ENCODE measurements at places on chromosomes 12 and 14. TPM values are rescaled to one million over a fixed set of nuclear protein-coding genes. Genes with fewer than 3 reads are reported as not detected.

- no peak for DNase-seq
These were observed 138.2 kb downstream of the RGS6 start for GRCh38 chr14:72070458-72070857.

GRCh38 chr12:18808221-18808620 is 70.3 kb downstream of the CAPZA3 start:
- DNase-seq = no peak

DNA sequence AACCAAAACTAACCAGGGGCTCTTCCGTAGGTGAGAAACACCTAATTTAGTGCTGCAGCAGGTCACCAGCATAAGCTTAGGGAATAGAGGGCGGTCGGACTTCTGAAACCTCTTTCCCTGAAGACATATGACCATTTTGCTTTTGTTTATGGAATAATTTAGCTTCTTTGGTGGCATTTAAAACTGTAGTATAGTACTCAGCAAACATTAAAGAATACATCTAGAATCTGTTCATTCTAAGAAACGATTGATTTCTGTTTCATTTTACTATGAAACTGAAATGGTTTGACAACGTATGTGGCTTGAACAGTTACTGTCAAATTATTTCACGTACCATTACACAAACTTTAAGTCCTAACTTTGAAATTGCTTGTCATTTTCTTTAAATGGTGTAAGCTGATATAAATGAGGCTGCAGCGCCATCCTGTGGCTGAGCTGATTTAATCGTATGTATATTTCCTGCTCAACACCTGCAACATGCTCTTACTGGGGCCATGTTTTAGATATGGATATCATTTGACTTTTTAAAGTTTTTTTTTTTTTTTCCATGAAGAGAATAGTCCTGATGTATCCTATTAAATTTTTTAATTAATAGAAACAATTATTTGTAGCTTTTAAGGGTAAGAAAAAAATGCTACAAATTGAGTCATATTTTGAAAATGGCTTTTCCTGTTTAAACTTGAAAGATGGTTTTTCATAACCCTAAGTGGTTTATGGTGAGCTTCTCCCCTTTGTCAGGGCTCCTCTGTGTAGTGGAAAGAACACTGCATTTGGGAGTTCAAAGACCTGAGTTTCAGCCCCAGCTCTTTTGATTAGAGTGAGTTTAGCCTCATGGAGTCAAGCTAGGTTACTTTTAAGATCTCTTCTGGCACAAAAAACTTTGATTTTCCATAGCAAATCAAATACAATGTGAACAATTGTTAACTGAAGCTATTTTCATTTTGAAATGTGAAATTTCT is 27.4 kb downstream of the CFAP54 start:
- peak; percentile 63 for DNase-seq

GRCh38 chr14:65228436-65228835 is 126.1 kb upstream of the MAX start:
- no peak for DNase-seq

HOXC4 gene
- 1.4 TPM for total RNA-seq

GRCh38 chr14:74784634-74785033 is 21.5 kb downstream of the YLPM1 start:
- DNase-seq = no peak

ESR2 gene
- not detected for total RNA-seq

RPL10L gene
- total RNA-seq = not detected

DNA sequence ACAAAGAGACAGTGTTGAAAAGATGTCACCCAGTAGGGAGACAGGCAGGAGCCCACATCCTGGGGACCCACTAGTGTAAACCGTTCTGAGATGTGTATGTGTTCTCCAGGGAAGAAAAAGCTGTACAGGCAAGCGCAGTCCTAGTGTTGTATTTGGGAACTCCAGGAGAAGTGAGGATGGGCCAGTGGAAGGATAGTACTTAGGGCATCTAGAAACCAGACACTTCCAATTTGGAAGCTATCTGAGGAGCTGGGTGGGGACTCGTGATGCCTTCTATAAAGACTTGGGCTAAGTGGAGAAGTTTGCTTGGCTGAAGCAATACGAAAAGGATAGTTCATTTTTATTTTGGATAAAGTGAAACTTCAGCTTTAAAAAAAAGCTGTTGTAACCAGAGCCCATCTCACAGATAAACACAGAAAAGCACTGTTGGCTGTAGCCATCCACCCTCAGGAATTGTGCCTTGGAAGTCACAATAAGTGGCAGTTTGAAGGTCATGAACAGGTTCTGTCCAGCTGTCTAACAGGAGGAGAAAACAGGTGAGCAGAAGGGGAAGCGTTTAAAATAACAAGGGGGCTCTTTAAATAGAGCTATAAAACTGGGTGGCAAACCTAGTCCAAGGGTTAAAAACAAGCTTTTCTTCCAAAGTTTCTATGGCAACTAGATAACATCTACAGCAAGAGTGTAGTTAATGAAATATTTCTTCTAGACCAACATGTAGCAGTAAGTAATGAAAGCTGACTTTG is 108.0 kb upstream of the ARHGAP5 start:
- DNase-seq = no peak

DNA sequence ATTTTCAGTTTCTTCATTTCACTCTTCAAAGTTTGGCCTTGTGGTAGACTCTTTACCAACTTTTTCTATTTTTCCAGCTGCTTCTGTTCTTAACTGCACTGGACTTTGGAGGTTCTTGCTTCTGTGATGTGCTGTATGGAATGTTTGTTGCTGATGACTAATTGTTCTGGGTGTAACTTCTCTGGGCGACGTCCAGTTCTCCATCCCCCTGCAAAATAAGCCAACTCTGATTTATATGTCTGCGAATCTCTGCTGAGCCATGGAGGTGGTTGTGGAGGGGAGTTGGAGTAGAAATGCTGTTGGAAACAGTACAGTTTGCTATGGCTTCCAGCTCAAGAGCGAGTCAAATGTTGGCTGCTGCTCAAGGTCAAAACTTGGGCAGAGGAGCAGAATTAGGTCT is 113.9 kb upstream of the DYRK2 start:
- DNase-seq = peak; percentile 43

KRT73 gene
- not detected for total RNA-seq

DNA sequence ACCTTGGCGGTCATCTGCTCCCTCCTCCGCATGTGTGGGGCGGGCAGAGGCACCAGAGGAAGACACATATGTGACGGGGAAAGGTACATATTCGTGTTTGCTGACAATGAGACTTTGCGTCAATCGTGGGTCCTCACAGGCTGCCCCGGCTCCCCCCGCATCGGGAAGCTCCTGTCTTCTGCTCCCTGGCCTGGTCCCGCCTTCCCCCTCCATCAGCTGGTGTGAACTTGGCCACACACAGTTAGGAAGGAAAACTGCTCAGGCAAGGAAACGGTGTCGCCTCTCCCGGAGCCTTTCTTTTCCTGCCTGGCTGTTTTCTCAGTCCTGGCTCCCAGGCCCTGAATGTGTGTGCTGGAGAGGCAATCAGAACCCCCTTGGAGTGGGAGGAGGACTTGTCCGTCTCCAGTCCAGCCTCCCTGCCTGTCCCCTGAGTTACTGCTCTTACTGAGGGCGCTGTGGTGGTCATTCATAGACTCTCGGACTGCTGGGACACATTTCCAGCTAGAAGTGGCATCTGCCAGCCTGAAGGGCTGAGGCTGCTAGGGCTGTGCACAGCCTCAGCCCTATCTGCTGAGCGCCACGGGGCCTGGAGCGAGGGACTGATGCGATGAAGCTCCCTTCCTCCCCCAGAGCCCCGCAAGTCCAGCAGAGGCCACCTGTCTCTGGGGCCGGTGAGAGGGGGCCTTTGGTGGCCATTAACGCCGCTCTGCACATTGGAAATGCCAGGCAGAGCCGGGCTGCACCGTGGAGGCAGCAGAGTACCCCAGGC is 44.2 kb upstream of the TSPAN9 start:
- DNase-seq = no peak

OR4N2 gene
- not detected for total RNA-seq

CLEC4E gene
- total RNA-seq = not detected

DNA sequence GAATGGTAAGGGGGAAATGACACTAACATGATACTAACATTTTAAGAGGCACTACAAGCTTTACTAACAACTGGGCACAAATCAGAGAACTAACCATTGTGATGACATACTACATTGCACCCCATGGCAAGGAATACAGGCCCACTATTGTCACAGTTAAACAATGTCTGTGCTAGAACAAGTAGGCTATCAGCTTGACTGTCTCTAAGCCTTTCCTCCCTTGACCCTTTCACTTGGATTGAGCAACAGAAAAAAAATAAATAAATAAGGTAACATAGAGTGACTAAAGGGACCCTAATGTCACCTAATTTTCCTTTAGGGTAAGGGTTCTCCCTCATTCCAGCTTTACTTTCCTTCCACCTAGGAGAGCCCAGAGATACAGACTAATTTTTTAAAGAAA is 4.4 kb downstream of the SLC38A2 start:
- no peak for DNase-seq

- no peak for DNase-seq
These were observed 47.2 kb downstream of the SVOP start for GRCh38 chr12:108973629-108974152.

DNA sequence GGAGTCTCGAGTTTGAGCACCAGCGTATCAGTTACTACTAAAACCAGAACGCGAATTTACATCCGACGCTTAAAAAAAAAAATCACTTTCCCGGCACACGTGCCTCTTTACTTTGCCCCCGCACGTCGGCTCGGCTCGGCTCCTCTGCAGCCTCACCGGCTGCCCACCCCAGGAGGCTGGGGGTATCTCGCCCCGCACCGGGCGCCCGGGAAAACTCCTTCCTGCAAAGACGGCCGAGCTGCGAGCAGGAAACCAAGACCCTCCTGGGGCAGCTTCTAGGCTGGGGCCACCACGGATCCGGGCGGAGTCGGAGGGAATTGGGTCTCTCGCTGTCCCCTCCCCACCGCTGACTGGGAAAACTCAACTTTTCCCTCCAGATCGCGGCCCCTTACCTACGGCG is 610 bp downstream of the VSIG10 start:
- DNase-seq = peak; percentile 42

GRCh38 chr14:81416981-81417380 is 16.9 kb upstream of the STON2 start:
- DNase-seq = no peak

- no peak for DNase-seq
These were observed 111.6 kb downstream of the BTG1 start for GRCh38 chr12:92034083-92034482.

SRRM4 gene
- not detected for total RNA-seq

DNA sequence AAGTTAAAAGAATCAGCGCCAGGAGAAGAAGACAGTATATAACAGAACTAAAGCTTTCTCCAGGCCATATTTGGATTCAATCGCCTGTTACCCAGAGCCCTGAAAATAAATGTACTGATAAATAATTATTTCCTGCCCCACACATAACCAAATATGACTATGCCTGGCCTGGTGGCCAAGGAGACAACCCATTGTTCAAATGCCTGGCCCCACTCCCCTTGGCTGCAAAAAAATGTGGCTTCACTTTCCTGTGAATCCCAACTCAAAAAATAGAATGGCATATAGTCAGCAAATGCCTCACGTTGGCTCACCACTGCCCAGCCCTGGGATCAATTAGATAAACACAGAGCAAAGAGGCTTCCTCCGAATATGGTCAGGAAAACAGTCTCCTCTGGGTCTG is 472.1 kb downstream of the BCL11B start:
- DNase-seq = peak; percentile 59

GRCh38 chr14:92568621-92569479 is 55.3 kb downstream of the RIN3 start:
- DNase-seq = no peak

INHBC gene
- 0.18 TPM for total RNA-seq

AMN gene
- not detected for total RNA-seq

DLGAP5 gene
- total RNA-seq = 67.7 TPM

DNA sequence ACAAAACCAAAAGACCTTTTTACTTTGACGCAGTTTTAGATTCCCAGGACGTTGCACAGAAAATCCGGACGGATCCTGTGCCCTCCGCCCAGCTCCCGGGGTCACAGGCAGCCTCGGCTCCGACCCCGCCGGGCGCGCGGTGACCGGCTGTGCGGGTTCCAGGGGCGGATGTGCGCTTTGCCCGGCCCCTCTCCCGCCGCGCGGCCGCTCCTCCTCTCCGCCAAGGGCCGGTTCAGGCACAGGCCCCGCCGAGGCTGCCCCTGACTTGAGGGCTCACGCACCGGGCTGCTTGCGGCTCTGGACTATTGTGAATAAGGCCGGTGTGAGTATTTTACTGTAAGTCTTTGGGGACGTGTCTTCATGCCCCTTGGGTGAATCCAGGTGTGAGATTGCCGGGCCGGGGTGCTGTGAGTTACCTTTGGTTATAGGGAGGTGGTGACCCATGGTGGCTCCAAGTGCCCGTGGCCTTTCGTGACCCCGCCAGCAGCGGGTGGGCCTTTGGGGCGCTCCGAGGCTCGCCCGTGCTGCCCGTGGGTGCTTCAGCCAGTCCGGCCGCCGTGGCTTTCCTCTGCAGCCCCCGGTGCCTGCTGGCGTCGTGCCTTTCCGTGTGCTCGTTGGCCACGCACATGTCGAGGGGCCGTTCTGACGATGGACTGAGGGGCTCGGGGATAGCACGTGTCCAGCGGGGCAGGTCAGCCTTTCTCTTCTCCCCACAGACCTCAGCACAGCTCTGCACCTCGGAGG is 45.9 kb downstream of the NOC4L start:
- DNase-seq = no peak

DNA sequence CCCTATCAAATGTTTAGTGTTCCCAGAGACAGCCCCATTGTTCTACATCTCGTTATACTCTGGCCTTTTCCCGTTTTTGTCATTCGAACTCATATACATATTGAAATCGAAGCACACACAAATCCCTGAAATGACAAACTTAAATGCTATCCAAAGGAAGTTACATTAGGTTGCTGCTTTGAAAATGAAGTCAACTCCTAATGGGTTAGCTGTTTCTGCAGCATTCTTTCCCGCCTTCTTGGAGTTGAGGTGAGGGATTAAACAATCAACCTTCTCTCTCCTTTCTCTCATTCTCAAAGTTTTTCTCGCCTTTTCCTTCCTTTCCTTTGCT is 642 bp upstream of the PHC1 start:
- no peak for DNase-seq

- DNase-seq = no peak
These were observed 250.4 kb downstream of the SOX5 start for GRCh38 chr12:23699031-23699430.

ZNF84 gene
- 6.4 TPM for total RNA-seq

ACSS3 gene
- total RNA-seq = 0.28 TPM

DNAAF2 gene
- total RNA-seq = 12.7 TPM
